ENCODE measurements at places on chromosomes 2 and 18.

GRCh38 chr18:76547296-76547695, 52.3 kb upstream of the ZNF516 start:
- no peak for DNase-seq

- no peak for DNase-seq
Observed at GRCh38 chr2:148593421-148593820, 51.1 kb upstream of the EPC2 start.

DNA sequence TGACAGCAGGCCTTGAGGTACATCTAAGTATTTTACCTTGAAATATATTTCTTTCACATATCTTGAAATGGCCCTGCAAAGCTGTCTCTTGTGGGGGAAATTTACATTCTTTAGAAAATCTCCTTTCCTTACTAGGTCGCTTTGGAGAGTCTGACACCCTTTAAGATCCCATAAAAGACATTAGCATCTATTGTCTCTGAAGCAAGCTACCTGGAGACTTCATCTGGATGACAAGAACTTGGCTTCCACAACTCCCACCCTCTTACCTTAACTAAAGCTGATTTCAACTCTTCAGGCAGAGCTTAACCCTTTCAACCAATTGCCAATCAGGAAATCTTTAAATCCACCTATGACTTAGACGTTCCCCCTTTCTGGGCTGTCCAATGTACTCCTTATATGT, 219.3 kb downstream of the PIEZO2 start:
- DNase-seq = no peak

GRCh38 chr2:176562359-176563078, 293.3 kb downstream of the MTX2 start:
- no peak for DNase-seq

DNA sequence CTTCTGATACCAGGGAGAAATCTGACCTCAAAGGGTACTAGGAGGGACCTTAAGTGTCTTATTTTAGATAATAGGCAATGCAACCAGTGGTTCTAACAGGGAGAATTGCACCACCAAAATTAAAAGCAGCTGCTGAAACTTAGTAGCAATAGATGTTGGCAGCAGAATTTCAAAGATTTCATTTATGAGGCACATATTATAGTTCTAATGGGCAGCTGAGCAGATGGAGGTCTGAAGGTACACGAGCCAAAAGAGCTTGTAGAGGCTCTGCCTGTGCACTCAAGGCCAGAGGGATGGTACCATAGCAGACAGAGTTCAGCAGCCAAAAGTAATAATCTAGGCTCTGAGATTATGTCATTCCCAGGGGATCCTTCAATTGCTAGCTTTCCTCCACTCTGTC, 87.3 kb upstream of the NCKAP5 start:
- DNase-seq = no peak

DNA sequence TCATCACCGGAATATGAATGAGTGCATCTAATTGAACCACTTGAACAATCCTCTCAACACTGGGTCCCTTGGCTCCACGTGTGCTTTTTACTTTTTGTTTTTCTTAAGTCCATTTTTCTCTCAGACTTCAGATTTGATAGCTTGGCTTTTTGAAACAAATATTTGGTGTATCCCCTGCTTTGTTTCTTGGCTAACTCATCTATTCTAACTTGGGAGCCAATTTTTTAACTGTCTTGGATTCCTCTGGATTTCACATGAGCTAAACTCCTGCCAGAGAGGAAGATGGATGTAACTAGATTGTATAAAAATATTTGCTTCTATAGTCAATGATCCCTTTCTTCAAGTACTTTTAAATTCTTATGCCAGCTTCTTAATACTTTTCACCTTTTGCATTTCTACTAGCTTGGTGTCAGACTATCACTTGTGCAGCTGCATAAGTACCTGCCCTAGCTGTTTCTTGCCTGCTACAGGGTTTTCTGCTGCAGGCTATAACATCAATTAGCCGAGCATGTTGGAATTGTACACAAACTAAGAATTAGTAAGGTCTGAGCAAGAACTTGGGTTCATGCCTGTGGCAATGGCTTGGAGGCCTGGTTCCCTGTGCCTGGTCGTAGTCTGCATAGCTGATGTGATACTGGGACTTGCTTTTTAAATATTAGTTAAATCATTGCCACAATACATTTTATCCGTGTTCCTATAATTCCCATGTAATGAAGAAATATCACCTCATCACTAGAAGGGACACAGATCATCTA, 281.5 kb downstream of the EN1 start:
- DNase-seq = no peak

- no peak for DNase-seq
Observed at GRCh38 chr2:75548036-75548573, 12.6 kb downstream of the EVA1A start.

DNA sequence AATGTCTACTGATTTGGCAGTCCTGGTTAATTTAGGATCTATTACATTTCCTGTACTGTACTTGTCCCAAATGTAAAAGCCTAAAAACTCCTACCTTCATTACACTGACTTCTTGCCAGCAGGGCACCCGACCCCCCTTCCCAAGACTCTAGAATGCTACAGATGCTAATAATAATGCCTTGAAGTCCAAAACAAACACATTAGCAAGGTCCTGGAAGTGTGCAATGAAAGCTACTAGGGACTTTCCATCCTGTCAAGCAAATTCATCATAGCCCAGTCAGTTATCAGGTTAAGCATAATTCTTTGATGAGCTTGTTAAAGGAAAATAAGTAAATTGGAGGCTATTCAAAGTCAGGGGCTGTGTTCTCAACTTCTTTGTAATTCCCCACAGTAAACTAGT, 115.3 kb upstream of the RBBP8 start:
- no peak for DNase-seq

DNA sequence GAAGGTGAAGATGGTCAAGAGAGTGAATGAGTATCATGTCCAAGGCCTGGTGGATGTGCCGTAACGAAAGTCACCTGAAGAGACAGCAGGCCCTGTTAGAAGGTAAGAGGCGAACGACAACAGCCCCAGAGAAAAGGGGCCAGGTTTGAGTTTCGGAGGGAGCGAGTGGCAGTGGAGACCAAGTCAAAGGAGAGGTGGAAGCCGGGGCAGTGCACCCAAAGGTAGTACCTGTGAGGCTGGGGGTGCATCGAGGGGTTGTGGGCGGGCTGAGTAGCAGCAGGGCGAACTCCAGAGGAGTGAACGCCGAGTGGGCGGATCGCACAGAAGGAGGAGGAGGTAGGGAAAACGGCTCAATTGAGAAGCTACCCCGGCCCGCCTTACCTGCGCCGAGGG, 358 bp downstream of the USP37 start:
- DNase-seq = peak; percentile 83

- no peak for DNase-seq
Observed at GRCh38 chr2:144824306-144825080, 304.6 kb upstream of the ZEB2 start.

DNA sequence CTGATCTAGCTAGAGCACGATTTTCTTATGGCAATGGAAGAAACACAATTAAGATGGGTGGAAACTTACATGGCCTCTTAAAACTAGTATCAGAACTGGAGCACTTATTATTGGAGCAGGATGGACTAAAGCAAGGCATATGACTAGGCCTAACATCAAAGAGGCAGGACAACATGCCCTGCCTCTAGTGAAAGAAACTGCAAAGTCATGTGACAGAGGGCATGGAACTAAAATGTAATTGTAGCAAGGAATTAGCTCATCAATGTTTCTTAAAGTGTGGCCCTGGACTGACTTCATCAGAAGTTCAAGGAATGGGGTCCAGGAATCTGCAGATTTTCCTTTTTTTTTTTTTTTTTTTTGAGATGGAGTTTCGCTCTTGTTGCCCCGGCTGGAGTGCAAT, 5.3 kb upstream of the EIF2AK3 start:
- no peak for DNase-seq

DNA sequence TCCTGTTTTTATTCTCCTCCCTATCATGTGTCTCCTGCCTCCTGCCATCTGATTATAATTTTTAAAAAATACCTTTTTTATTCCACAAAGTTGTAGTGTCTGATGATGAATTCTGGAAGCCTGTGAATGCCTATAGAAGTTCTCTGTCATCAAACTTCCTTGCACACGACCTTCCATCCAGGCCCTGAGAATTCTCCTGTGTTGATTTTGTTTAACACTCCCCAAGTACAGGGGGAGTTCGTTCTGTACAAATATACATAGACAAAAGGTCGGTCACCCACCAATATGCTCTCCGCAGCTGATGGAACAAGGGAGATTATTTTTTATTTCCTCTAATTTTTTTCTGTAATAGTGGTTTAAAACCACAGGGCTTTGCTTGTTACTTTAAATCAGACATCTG, 232.5 kb downstream of the PIEZO2 start:
- no peak for DNase-seq

- DNase-seq = no peak
Observed at GRCh38 chr2:144300632-144301031, 219.3 kb downstream of the ZEB2 start.

GRCh38 chr2:9937968-9938367, 13.5 kb upstream of the GRHL1 start:
- DNase-seq = no peak

DNA sequence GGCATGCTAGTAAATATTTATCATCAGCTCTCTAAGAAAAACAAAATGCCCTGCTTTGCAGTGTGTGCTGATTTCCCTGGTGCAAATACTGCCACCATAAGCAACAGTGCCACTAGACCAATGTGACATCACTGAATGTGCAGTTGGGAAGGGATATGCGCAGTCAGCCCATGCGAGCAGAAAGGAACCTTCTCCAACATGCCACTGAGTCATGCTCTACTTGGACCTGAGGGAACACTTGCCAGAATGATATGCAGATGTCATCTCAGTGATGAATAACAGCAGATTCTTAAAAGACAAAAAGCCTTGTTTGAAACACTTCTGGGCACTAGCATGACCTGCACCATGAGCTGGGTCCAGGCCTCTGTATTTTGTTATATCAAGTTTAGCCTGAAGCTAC, 55.3 kb upstream of the REL start:
- no peak for DNase-seq

GRCh38 chr2:121707920-121708361, 28.7 kb downstream of the NIFK start:
- no peak for DNase-seq

DNA sequence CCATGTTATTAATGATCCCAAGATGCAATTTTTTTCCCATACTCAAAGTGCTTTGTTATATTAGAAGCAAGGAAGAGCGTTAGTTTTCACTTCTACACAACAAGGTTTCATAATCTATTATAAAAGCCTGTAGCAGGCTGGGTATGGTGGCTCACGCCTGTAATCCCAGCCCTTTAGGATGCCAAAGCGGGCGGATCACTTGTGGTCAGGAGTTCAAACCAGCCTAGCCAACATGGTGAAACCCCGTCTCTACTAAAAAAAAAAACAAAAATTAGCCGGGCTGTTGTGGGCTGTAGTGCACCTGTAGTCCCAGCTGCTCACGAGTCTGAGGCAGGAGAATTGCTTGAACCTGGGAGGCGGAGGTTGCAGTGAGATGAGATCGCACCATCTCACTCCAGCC, 19.0 kb upstream of the SERPINB2 start:
- no peak for DNase-seq

DNA sequence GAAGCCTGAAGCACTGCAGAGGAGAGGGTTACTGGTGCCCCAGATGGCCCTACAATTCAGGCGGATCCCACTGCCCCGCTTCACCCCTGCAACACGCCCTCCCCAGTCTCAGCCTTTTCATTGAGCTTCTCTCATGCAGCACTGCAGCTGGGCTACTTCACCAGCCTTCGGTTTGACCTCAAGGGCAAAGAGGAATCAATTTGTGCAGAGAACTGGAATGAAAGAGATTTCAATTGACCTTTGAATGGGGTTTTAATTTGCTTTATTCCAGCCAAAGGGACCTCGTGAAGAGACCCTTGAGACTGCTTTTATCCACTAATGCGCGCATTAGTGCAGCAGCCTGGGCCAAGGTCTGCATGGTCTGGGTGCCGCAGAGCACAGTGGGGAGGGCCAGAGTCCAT, 8.8 kb upstream of the POMC start:
- no peak for DNase-seq
